ENCODE measurements at places on chromosomes 7 and 10.

DNA sequence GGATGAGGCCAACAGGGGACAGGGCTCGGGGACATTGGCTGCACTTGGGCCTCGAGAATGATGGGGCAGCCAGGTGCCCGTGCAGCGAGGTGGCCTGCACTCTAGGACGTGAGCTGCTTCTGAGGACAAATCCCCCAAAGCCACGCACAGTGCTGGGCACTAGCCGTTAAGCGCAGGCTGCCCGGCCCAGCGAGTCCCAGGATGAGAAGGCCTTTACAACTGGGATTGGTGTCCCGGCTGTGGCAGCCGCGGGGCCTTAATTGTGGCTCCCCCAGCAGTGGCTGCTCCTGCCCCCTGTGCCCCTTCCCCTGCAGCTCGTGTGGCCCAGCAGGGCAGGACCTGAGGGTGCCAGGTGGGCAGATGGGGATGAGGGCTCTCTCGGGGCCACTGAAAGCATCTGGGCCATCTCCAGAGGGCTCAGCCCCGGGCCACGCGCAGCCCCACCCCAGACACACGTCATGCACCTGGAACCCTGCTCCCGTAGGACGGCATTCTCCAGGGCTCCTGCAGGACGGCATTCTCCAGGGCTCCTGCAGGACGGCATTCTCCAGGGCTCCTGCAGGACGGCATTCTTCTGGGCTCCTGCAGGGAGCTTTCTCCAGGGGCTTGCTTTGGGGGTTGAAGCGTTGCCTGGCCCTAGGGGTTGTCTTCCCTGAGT lies 6.6 kb downstream of the PWWP2B start:
- no peak for DNase-seq

DNA sequence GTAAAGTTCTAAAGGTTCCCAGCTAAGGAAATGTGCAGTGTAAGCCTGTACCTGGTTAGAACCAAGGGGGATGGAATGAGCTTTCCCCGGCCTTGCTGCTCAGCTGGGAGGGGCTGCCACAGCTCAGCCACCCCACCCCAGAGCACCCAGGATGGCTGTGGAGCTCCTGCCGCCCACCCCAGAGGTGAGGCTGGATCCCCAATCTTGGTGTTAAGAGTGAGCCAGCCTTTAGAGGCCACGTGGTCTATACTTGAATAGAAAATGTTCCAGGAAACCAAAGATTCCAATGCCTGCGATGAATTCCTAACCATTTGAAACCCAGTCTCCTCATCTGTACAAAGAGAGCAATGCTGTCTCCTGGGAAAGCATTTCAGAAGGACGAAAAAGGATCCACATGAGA lies 16.5 kb downstream of the DIP2C start:
- no peak for DNase-seq

DNA sequence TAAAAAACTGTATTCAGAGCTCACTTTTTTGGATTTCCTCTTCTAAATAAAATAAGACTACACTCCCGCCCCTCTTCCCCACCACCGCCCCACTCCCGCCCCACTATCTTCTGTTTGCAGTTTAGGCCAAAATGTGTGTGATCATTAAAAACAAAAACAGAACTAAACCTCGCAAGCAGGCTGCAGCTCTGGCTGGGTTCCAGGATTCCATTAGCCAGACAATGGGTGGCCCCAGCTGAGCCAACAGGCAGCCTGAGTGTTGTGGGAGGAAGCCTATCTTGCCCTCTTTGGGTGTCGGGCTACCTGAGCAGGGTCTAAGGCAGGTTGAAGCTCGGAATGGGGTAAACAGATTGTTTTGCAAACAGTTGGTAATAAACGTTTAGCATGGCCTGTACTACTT lies 41.7 kb downstream of the ARL4A start:
- no peak for DNase-seq

- DNase-seq: no peak
Measured at GRCh38 chr7:111159426-111159825, 68.5 kb downstream of the LRRN3 start.

DNA sequence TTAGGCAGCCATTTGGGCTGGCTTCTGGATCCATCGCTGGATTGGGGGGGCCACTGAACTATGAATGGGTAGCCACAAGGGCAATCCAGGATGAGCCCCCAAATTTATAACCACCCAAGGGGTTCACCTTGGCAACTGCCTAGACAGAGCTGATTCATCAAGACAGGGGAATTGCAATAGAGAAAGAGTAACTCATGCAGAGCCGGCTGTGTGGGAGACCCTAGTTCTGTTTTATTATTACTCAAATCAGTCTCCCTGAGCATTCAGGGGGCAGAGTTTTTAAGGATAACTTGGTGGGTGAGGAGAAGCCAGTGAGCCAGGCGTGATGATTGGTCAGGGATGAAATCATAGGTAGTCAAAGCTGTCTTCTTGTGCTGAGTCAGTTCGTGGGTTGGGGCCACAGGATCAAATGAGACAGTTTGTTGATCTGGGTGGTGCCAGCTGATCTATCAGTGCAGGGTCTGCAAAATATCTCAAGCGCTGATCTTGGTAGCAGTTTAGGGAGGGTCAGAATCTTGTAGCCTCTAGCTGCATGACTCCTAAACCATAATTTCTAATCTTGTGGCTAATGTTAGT lies 57.9 kb downstream of the DNAJB9 start:
- no peak for DNase-seq

- DNase-seq: no peak
Measured at GRCh38 chr7:4667776-4668509, 14.2 kb upstream of the FOXK1 start.

DNA sequence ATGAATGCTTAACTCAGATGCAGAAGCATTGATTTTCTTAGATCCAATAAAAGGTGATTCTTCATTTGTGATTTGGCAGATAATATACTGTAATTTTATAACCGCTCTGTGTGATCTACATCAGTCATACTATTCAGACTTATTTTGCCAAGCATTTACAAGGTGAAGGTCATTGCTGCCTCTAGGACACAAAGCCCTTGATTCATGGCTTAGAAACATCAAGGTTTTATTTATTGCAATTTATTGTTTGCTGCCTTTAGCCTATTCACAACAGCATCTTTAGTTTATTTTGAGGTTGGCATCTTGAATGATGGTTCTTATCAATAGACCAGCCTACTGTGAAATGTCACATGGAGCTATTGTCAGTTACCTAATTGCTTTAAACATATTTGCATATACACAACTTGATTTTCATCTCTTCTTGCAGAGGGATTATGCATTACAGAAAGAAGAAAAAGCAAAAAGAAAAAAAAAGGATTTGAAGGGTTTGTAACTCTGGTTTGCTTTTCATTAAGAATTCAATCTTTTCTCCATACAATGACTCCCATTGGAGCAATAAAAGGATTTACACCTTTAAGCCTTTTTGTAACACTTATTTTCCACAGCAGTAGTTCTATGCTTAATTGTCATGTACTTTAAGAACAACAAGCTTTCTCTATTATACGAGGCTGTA lies 1371.6 kb upstream of the CELF2 start:
- DNase-seq: no peak

DNA sequence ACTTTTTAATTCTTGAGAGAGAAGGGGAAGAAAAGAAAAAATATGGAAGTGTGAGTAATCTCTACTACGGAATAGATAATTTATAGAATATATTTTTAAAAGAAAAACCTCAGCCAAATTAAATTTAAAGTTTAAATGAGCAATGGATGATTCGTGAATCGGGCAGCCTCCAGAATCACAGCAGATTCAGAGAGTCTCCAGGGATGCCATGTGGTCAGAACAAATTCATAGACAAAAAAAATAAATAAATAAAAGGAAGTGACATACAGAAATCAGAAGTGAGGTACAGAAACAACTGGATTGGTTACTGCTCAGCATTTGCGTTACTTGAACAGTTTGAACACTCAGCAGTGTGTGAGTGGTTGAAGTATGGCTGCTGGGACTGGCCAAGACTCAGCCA lies 53.0 kb downstream of the PHYHIPL start:
- no peak for DNase-seq

DNA sequence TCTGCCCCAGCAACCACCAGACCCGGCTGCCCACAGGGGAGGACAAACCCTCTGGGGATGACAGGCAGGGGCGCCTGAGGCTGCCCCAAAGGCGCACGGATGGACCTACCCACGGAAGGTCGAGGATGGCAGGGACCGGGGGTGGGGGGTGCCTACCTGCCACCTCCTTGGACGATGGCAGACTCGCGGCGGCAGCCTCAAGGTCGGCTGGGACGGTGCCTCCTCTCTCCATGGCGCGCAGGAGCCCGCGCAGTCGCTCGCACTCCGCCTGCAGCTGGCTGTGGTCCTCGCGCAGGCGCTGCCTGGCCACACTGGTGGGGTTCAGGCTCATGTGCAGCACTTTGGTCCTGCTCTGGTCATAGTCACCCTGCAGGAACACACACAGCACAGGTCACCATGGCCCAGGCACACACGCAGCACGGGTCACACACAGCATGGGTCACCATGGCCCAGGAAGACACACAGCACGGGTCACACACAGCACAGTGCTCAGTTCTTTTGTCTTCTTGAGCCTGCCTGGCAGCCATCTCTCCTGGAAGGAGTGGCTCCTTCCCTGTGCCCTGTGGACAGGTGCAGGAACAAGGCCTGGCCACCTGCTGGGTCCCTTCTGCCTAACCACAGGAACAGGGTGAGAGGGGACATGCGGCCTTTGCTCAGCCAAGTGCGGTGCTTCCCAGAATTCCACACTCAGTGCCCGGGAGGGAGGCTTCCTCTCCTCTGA lies 266.6 kb downstream of the ELFN1 start:
- no peak for DNase-seq
